Stimulated activated CD4-positive, alpha-beta T cell treated with anti-CD3 and anti-CD28 coated beads, Interleukin-1b, Interleukin-23, amount 100 ng/mL, for 1 hour (primary cell): ENCODE measurements at places on chromosomes 5 and 9.

DNA sequence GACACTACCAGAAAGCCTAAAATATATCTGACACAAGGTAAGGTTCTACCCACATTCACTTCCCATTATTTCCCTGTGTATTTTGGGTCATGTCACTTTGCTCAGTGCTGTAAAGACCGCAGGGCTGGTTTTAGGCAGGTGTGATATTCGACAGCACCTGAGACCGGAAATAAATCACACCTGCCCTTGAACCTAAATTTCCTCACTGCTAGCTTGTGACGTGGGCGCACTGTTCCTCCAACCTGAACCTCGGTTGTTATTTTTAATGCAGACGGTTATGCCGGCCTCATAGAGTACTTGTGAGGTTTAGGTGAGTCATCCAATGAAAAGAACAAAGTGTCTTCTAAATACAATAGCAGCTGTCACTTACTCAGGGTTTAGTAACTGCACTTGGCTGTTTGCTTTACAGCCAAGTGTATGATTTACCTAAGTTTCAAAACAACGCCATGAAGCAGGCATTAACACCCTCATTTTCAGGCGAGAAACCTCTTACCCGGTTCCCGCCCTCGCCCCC, 20.7 kb upstream of the ZNF782 start:
- DNase-seq, result no peak

DNA sequence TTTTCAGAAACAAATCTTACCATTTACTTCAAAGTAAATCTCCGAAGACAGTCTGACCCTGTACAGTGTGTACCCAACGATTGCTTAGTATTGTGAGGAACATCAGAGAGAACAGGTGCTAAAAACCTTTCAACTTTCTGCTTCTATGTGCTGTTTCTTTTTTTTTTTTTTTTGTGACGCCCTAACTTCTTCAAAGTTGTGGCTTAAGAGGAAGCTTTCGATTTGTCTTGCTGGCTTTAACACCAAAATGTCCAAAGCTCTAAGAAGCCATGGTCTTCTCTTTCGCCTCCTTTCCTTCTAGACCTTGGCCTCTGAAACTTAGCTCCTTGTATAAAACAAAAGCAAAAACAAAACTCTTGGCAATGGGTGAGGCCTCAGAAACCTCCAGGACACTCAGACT, 1.2 kb downstream of the TNFSF8 start:
- DNase-seq, result no peak

- no peak for DNase-seq
Measured at GRCh38 chr9:98391867-98392266, 136.4 kb upstream of the TBC1D2 start.

DNA sequence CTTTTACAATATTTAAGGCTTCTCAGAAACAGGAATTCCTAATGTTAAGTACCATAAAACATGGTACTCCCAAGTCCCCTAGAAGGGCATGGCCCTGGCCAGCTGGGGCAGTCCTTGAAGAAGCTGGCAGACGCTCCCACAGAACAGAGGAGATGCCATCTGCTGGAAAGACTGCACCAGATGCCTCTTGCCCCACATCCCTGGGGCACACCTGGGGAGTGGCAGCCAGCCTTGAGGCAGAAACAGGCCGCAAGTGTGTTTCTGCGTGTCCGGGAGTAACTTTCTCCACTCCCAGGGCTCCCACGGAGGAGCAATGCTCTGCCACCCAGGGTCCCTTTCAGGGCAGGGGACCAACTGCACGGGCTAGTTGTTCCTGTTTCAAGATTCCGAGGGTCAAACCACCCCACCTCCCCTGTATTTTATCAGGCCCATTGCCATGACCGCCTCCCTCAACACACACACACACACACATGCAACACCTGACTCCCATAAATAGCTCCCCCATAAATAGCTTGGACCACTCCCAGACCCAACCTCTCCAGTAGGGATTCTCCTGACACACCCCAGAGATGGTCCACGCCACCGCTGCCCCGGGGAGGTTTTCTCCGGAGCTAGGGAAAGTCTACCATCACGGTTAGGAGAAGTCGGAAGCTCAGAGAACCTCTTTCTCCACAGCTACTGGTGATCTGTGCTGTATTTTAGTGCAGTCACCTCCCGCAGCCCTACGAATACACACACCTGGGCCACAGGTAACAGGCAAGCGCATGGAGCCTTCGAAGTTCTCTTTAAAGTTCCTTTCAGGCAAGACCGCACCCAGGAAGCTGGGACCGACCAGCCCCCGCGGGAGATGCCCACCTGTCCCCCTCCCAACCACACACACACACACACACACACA, 1.5 kb downstream of the SPOCK1 start:
- DNase-seq, result no peak

GRCh38 chr9:13487071-13487470, 207.6 kb upstream of the MPDZ start:
- no peak for DNase-seq

GRCh38 chr5:145008876-145009530, 826.1 kb downstream of the PRELID2 start:
- DNase-seq, result no peak

- DNase-seq, result no peak
Measured at GRCh38 chr9:90024823-90025222, 420.0 kb downstream of the GADD45G start.

- DNase-seq, result no peak
Measured at GRCh38 chr9:131420980-131421624, 27.2 kb downstream of the PRRC2B start.
